ENCODE measurements at places on chromosomes 12 and 14. TPM values are rescaled to one million over a fixed set of nuclear protein-coding genes. Genes with fewer than 3 reads are reported as not detected.

GRCh38 chr14:55309154-55309553 is 37.9 kb downstream of the FBXO34 start:
- H3K27ac ChIP-seq, result no peak overlapping the region
- H3K27me3 ChIP-seq, result no peaks in the 10 kb centered on the region
- H3K4me3 ChIP-seq, result no peak overlapping the region
- H3K4me1 ChIP-seq, result peaks cover 8% of the 10 kb centered on the region

- H3K4me3 ChIP-seq, result no peak overlapping the region
- no peaks in the 10 kb centered on the region for H3K4me1 ChIP-seq
- no peak for DNase-seq
- no peaks in the 10 kb centered on the region for H3K27me3 ChIP-seq
- H3K36me3 ChIP-seq, result no peaks in the 10 kb centered on the region
Measured at GRCh38 chr12:70854138-70854537, 66.4 kb downstream of the PTPRR start.

- no peaks in the 10 kb centered on the region for H3K36me3 ChIP-seq
- no peak overlapping the region for H3K27ac ChIP-seq
- DNase-seq, result no peak
- no peaks in the 10 kb centered on the region for H3K4me1 ChIP-seq
Measured at GRCh38 chr14:85702191-85702590, 172.2 kb downstream of the FLRT2 start.

DNA sequence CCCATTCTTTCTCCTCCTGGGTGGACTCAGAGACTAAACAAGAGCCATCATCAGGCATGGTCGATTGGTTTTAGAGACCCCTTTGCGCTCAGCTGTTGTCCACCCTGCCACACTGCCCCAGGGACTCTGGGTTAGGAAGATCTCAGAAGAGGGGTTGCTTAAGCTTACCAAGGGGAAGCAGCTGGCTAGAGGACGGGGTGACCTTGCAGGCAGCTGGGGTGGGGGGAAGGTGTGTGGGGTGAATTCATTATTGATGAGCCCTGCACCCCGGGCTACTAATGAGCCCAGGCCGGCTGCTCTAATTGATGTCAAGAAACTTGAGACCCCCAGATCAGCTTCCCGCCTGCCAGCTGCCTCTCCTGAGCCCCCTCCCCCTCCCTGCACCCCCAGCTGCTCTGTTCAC is 8.7 kb upstream of the ZNF385A start:
- no peaks in the 10 kb centered on the region for H3K27me3 ChIP-seq
- peaks cover 44% of the 10 kb centered on the region for H3K4me1 ChIP-seq
- peaks cover 54% of the 10 kb centered on the region for H3K36me3 ChIP-seq
- H3K27ac ChIP-seq, result no peak overlapping the region

SIX1 gene
- 1.3 TPM for total RNA-seq

DNA sequence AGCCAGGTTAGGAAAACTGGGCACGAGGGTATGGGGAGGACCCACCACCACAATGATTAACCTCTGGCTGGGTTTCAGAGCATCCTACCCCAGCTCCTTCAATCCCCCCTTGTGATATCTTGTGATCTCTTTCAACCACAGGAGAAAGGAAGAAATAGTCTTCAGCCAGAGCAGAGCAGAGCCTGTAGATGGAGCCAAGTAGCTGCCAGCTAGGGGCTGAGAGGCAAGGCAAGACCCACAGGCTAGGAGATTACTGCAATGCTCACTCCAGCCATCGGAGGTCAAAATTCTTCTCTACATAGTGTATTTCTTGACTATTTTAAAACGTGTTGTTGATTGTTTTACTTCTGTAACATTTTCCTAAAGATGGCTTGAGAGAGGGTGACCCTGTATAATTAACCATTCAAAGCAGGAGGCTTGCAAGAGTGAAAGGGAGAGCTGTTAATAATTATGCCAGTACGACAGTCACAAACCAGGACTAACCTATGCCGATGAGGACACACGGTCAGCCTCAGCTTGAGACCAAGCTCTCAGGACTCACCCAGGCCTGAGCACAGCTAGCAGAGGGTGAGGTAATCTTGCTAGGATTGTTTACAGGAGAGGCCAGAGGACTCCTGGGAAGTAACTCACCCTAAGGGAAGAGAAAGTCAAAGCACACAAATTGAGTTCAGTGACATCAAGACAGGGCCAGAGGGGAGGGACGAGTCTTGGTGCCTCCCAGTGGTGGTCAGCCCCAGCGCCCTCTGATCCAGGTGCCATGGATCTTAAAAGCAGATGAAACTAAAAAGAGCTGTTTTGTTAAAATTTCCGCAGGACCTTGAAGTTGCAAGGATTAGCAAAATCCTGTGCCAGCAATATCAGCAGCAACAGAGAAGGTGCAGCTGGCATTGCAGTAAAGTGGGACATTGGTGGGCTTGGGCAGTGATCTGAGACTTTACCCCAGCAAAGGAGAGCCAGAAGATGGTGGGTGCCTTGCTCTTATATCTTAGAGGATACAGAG is 29.8 kb upstream of the CDKN3 start:
- H3K27me3 ChIP-seq, result peaks cover 19% of the 10 kb centered on the region
- no peak overlapping the region for H3K27ac ChIP-seq
- no peak overlapping the region for H3K4me3 ChIP-seq
- peaks cover 3% of the 10 kb centered on the region for H3K4me1 ChIP-seq
- DNase-seq, result no peak

DNA sequence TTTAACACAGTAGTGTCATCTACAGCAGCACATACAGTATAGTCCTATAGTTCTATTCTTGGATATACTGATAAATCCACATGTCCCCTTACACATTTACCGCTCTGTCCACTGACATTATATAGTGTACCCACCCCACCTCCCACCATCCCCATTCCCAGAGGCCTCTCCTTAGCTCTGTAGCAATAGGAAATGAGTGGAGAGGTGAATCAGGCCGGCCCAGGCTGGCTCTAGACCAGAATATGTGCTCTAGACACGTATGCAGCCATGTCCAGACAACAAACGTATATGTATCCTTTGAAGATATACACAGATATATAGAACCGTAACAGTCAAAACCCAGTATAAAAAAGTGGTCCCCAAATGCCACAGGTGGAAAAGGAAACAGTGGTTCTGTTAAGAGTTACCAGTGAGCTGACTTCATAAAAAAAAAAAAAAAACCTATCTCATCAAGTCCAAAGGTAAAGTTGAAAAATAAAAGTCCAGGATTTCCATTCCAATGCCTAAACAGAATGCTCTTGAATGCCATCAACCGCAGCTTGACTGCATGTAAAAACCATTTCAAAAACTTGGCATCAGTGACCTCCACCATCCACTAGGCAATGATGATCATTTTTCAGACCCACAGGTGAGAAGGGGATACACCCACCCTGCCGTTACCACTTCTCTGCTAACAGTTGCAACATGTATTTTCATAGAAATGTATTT is 16.7 kb downstream of the EGLN3 start:
- H3K27me3 ChIP-seq, result peaks cover 2% of the 10 kb centered on the region
- H3K27ac ChIP-seq, result no peak overlapping the region
- DNase-seq, result no peak
- H3K4me1 ChIP-seq, result no peaks in the 10 kb centered on the region
- no peaks in the 10 kb centered on the region for H3K36me3 ChIP-seq

DNA sequence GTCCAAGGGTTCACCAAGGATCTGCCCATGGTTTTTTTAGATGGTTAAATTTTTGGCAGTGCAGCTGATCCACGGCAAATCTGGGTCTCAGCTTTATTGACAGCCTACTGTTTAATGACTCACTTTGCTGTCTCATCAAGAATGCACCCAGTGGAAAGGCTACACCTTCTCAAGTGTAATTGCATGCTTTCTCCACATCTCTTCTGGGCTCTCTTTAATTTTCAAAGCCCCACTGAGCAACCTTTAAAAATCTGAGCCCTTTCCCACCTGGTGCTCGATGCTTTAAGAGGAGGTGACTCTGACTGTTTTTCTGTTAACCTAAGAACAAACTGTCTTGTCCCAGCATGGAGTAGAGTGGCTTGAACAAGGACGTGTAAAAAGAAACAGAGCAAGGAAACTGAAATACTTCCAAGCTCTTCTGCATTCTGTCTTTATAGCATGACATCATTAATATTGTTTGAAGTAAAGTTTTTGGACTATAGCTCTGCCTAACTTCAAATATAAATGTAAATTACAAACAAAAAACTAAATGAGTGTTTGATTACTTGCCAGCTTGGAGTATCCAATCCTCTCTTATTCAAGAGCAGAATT is 214.2 kb upstream of the KRR1 start:
- no peaks in the 10 kb centered on the region for H3K27me3 ChIP-seq
- H3K36me3 ChIP-seq, result peaks cover 6% of the 10 kb centered on the region
- no peak for DNase-seq
- peaks cover 22% of the 10 kb centered on the region for H3K4me1 ChIP-seq

DNA sequence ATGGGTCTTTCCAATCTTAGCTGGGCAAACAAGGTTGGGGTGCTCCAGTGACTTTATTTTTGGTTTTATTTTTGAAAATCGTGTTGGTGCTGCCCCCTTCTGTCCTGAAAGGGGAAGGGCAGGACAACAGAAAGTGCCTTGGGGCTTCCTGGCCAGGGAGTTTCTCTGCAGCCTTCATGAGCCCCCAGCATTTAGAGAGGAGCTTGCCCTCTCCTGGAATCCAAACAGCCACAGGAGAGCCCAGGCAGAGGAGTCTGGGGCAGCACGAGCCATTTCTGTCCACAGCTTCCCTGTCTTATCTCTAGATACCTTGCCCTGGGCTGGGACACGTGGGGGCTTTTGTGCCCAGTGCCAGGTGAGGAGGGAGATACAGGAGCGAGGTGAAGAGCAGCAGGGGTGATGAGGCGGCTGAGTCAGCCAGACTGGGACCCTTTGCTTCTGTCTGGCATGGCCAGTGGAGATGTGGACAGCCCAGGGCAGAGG is 4.4 kb upstream of the C1RL start:
- peaks cover 59% of the 10 kb centered on the region for H3K36me3 ChIP-seq
- no peak overlapping the region for H3K27ac ChIP-seq
- DNase-seq, result peak; percentile 48
- peaks cover 33% of the 10 kb centered on the region for H3K4me1 ChIP-seq
- H3K27me3 ChIP-seq, result no peaks in the 10 kb centered on the region
- H3K4me3 ChIP-seq, result no peak overlapping the region

DNA sequence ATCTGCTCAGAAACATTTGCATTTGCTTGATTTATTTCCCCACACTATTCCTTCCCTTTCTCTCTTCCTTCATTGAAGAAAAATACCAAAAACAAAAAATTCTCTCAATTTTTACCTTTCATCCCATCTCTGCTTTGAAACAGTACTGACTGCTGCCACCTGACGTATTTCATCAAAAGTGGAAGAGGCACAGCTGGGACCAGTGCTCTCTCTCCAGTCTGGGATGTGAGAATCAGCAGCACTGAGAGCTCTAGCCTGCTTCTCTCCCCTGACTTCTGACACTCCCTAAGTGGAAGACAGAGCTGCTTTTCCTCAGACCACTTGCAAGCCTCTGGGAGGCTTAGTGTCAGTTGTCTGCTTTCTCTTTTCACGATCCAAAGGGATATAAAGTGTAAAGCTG is 36.9 kb downstream of the TTLL5 start:
- H3K4me1 ChIP-seq, result no peaks in the 10 kb centered on the region
- no peak for DNase-seq
- H3K4me3 ChIP-seq, result no peak overlapping the region
- H3K36me3 ChIP-seq, result peaks cover 38% of the 10 kb centered on the region
- no peaks in the 10 kb centered on the region for H3K27me3 ChIP-seq

DEPDC4 gene
- 2.1 TPM for total RNA-seq

DNA sequence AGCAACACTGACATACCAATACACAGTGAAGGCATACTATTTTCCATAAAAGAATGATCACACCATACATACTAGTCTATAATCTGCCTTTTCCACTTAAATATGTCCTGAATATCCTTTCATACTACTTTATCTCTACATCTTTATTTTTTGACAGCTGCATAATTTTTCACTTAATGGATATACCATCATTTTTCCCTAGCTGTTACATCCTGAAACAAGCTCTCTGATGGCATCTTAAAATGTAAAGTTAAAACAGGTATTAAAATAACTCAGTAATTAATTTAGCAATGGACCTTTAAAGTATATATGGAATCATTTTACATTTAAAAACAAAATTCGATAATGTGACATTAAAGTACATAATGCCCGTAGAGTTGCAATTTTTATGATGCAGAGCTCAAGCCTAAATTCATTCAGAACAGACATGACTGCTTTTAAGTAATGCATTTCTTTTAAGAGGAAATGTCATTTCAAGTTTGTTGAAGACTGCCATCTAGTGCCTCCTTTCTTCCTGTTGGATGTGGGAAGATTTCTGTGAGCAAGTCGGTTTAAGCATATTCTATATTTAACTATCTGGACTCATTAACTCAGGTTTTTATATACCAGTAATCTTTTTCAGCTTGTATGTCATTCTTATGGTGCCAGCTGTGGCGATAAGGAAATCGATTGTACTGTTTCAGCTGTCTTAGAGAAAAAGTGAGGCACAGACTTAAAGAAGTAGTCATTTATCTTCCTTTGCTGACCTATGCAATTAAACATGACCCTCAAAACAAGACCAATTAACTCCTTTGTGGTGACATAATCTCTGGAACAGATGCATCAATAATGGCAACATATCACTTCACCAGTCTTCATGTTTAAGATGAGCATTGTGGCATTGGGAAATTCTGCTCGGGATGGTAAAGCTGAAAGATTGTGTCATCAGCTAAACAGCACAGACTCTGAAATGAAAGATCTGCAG is 20.3 kb downstream of the PRICKLE1 start:
- no peaks in the 10 kb centered on the region for H3K36me3 ChIP-seq
- no peak for DNase-seq
- peaks cover 8% of the 10 kb centered on the region for H3K27me3 ChIP-seq

DNA sequence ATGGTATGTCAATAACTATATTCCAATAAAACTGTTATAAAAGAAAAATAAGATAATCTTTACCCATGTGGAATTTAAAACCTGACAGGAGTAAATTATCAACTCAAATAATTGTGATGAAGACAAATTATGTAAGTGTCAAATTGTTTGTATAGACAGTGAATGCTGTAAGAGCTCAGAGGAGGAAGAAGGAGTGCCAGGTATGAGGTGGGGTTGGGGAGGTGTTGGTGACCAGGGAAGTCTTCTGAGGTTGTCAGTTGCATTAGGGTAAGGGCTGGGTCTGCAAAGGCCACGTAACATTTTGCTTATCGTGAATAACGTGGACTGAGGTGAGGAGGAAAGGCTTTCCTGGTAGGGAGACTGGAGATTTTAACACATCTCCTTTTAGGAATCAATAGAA is 2.5 kb upstream of the MAX start:
- DNase-seq, result no peak
- peaks cover 7% of the 10 kb centered on the region for H3K27me3 ChIP-seq
- peaks cover 21% of the 10 kb centered on the region for H3K4me1 ChIP-seq
- H3K27ac ChIP-seq, result no peak overlapping the region
- no peak overlapping the region for H3K4me3 ChIP-seq

- H3K27ac ChIP-seq, result peak overlapping the region; percentile 78
- DNase-seq, result no peak
- peaks cover 62% of the 10 kb centered on the region for H3K4me1 ChIP-seq
- peaks cover 54% of the 10 kb centered on the region for H3K36me3 ChIP-seq
Measured at GRCh38 chr14:88007608-88008007, 2.7 kb downstream of the GPR65 start.

- peaks cover 21% of the 10 kb centered on the region for H3K36me3 ChIP-seq
- peak overlapping the region; percentile 92 for H3K27ac ChIP-seq
- peaks cover 67% of the 10 kb centered on the region for H3K4me1 ChIP-seq
Measured at GRCh38 chr14:73762375-73762822, 48.2 kb upstream of the PNMA1 start.
